CD4-positive, alpha-beta T cell treated with Interleukin-2 at 100 ng/mL for 4 hours (primary cell): ENCODE measurements at places on chromosomes 16 and 17.

DNA sequence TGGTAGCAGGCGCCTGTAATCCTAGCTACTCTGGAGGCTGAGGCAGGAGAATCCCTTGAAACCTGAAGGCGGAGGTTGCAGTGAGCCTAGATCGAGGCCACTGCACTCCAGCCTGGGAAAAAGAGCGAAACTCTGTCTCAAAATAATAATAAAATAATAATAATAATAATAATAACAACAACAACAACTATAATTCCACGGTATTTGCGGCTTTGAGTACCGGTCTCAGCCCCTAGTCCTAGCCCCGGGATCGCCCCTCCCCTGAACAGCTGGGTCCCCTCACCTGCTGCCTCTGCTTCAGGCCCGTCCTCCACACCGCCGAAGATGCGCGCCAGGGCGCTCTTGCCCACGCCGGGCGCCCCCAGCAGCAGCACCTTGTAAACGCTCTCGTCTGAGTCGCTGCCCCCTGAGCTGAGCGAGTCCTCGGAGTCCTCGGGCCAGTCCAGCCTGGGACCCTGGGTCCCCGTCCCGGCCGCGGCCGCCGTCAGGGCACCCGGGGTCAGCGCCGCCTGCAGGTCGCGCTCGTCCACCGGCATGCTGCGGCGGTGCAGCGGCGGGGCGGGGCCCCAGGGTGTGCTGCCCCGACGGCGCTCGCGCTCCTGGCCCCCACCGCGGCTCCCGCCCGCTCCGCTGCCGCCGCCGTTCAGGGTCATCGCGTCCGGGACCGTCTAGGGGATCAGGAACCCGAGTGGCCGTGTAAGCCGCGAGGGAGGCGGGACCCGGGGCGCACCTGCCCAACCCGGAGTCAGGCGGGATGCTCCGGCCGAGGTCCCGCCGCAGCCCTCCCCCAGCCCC, 611 bp downstream of the RRAD start:
- no peak for DNase-seq

GRCh38 chr16:59909262-59909661, 1175.1 kb upstream of the GOT2 start:
- DNase-seq: no peak

- DNase-seq: no peak
Measured at GRCh38 chr17:56528696-56529095, 64.8 kb upstream of the NOG start.

GRCh38 chr16:84463221-84463620, 41.2 kb downstream of the MEAK7 start:
- no peak for DNase-seq

DNA sequence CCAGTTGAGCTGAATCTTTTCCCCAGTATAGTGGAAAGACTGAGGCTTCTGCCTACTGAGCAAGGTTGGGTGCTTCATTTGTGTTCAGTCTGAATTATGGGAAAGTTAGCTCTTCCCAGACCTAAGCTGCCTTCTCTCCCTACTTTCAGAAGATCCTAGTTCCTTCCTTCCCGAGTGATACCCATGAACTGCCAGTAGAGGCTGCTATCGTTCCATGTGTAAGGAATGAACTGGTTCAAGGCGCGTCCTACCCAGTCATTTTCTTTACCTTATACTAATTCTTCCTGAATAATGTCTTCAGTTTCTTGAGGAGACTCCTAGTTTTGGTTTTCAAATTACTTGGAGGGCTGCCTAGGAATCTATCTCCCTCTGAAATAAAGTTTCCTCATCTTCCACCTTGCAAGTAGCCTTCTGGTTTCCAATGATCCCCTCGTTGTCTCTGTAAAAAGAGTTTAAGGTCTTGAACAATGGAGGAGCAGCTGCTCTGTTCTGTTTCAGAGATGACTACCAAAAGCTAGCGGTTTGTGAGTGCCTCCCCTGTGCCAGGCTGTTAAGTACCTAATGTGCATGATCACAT, 934 bp upstream of the AOC2 start:
- peak; percentile 22 for DNase-seq

DNA sequence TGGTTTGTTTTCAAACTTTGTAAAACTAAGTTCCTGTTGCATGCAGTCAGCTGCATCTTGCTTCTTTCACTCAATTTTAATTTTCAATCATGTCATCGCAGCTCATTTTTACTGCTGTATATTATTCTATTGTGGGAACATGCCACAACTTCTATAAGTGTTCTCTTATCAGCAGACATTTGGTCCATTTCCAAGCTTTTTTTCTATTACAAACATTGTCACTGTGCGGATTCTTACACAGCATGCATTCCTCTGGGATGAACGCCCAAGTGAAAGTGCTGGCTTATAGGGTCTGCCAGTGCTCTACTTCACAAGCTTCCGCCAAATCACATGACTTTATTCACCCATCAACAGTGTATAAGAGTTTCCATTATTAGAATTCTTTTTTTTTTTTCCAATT, 22.7 kb downstream of the GINS3 start:
- no peak for DNase-seq

DNA sequence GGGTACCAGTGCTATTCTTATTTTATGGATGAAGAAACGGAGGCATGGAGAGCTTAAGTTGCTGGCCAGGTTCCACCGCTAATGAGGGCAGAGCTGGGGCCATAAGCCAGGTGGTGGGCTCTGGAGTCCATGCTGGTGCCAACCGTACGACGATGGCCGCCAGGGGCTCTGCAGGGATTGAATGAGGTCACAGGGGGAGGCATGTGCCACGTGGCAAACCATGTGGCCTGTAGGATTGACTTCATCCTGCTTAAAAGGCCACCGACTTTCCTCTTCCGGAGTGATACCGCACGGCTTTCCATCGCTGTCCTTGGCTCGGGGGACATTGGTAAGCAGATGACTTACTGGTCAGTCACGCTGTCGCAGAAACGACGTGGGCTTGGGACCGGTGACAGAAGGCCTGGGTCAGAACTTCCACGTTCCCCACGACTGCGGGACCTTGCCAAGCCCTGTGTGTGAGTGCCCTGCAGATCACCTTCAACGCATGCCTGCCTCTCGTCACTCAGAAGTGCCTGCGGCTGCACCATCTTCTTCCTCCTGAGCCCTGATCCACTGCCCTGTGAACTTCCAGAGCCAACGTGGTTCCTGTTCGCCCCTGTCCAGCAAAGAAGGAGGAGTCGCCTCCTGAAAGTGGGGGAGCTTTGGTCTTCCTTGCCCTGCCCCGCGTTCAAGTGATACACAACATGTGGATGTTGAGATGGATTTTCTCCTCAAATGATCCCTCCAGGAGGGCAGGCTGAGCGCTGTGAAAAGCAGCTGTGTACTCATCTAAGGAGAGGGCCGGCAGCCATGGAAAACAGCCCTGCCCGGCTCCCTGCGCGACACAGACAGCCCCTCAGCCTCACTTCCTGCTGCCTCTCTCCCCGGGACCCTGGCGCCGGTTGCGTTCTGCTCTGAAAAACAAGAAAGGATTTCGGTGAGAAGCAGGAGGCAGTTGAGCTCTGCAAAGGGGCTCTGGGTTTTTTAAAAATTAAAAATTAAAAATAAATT, 176.7 kb downstream of the C16orf95 start:
- no peak for DNase-seq

DNA sequence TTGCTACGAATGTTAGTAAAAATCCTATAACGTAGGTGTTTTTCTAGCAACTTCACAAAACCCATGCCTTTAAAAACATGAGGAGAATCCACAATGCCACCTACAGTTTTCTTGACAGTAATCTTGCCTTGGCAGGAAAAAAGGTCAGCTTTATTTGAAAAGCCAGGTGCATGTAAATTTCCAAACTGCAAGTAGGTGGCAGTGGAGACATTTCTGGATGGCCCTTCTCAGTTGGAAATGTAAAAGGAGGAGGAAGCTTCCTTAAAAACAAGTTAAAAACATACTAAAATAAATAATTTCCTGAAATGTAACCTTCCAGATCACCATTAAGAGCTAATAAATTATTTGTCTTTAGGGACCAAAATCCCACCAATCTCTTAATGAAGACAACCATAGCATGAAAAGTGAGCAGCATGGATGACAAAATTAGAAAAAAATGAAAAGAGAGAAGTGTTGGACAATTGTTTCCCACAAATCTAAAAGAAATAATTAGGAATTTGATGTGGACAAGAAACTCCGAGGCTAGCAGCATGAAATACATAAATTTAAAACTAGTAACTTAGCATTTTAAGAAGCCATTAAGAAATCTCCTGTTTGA, 152.2 kb downstream of the SNX11 start:
- no peak for DNase-seq

- DNase-seq: no peak
Measured at GRCh38 chr17:1107777-1108477, 71.9 kb downstream of the ABR start.

DNA sequence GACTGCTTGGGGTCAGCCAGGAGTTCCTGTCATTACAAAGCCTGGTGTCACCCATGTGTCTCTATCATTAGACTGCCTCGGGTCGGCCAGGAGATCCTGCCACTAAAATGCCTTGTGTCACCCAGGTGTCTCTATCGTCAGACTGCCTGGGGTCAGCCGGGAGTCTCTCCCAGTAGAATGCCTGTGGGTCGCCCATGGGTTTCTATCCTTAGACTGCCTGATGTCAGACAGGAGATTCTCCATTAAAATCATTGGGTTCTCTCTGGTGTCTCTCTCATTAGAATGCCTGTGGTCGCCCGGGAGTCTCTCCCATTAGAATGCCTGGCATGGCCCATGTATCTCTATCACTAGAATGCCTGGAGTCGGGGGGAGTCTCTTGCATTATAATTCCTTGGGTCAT, 2231.0 kb downstream of the TP53TG3F start:
- DNase-seq: no peak

- no peak for DNase-seq
Measured at GRCh38 chr17:27379888-27380533, 76.2 kb upstream of the KSR1 start.
